ENCODE measurements at places on chromosomes 3 and 15. TPM values are rescaled to one million over a fixed set of nuclear protein-coding genes. Genes with fewer than 3 reads are reported as not detected.

Gene RARRES1
- not detected for polyA plus RNA-seq

Gene CGGBP1
- 81.8 TPM for polyA plus RNA-seq

DNA sequence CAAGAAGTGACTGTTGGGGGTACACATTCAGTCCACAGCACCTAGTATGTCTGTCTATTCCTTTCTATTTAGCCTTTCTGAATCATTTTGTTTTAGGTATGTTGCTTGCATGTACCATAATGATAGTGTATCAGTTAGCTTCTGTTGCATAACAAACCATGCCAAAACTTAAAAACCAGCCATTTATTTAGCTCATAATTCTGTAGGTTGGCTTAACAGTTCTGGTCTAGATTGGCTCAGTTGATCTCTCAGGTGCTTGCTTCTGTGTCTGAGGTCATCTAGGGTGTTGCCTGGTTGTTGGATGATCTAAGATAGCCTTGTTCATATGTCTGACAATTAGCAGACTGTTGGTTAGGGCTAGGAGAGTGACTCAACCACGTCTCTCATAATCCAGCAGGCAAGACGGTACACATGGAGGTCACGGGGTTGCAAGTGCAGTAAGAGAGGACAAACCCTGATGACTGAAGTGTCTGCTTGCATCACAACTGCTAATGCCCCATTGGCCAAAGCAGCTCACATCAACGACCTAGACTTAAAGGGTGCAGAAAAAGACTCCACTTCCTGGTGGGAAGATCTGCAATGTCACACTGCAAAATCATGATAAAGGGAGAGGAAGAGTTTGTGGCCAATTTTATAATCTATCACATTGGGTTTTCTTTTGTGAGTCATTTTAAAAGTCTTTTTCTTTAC, 6.8 kb upstream of the PDCD6IP start:
- DNase-seq = no peak

Gene DNASE1L3
- polyA plus RNA-seq = 1.7 TPM

Gene ITGB5
- polyA plus RNA-seq = 0.52 TPM

Gene SENP8
- polyA plus RNA-seq = 0.67 TPM

DNA sequence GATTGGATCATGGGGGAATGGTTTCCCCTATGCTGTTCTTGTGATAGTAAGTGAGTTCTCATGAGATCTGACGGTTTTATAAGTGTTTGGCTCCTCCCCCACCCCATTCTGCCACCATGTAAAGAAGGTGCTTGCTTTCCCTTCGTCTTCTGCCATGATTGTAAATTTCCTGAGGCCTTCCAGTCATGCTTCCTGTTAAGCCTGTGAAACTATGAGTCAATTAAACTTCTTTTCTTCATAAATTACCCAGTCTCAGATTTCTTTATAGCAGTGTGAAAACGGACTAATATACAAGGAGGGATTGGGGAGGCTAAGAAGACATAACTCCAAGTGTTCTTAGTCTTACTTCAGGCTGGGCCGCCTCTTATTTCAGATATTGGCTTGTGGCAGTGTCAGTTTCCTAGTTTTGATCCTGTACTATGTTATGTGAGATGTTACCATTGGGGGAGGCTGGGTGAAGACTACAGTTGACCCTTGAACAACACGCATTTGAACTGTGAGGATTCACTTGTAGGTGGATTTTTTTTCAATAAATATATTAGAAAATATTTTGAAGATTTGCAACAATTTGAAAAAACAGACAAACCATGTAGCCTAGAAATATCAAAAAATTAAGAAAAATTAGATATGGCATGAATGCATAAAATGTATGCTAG, 44.9 kb downstream of the NMD3 start:
- no peak for DNase-seq

DNA sequence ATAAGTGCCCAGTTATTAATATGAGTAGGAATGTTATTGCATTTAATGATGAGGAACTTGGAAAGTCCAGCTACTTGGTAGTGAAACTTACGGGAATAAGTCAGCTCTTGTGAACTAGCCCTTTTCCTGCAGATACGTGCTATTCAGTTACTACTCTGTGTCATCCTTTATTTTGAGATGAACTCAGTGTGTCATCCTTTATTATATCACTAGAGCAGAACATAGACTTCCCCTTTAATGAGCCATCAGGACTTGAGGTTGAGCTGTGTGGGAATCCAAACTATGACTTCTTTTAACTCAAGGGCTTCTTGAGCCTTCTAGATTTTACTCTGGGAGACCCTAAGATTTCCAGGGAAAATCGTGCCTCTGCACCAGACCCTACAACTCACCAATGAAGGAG, 3.6 kb downstream of the ACTC1 start:
- DNase-seq = no peak

Gene ARGFX
- polyA plus RNA-seq = not detected

Gene C3orf22
- not detected for polyA plus RNA-seq

Gene FSIP1
- polyA plus RNA-seq = 1.3 TPM

DNA sequence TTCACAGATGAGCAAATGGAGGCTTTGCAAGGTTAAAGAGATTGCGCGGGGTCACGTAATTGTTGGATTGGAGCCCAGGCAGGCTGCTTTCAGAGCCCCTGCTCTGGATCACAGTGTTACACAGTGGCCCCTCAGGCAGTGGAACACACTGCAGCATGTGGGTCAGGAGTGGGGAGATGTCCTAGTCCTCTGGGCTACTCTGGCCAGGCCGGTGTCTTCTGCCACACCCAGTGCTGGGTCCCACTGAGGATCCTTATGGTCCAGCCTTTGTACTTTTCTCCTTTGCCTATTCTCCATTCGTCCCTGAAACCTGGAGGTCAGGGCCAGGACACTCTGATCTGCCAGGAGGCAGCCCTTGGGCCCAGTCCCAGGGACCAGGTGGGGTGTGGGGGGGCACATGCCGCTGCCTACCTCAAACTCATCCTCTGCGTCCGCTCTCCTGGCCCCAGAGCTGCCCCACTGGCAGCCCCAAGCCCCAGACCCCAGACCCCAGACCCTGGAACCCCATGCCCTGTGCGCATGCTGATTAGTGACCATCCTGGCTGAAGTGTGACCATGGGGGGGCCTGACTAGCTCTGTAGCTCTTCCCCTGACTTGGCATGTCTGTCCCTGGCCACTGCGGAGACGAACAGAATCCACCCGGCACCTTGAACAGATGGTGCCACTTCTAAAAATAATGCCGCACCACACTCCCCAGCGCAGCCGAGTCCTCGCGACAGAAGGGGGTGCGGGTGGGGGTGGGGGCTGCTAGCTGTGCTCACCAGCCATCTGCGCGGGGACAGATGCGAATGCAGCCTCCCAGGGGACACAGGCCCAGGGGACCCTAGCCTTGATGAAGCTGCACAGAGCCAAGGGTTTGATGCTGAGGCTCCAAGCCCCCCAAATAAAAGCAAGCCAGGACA, 41.6 kb downstream of the ATP2B2 start:
- DNase-seq = no peak

DNA sequence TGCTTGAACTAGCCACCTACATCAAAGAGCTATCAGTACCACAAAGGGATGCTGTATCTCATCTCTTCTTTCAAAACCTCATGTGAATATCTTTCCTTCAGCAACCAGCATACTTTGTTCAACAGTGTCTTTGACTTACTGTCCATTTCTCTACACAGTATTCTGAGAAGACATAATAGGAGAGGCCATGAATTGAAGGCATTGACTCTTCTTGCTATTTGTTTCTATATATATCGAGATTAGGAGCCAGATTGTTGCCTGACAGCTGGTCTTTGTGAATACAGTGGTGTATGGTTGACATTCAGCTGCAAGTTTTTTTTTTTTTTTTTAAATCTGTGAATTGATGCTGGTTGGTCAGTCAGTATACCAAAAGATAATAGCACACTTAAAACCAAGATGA, 12.1 kb upstream of the CSRNP1 start:
- DNase-seq = no peak

Gene SLC24A5
- not detected for polyA plus RNA-seq

Gene MINAR1
- not detected for polyA plus RNA-seq

DNA sequence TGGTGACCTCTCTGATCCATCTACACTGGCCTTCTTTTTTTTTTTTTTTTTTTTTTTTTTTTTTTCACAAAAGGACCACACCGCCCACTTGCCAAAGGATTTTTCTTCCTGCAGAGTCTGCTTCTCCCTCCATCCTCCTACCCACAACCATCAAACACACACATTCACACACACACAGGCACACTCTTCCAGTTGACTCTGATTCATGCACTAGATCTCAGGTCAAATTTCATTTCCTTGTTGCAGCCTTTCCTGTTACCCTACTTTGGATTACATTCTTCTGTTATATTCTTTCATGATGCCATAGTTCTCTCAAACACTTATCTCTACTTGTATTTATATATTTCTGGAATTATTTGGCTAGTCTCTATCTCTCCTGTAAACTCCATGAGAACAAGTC, 133.9 kb downstream of the STAC start:
- no peak for DNase-seq
